ENCODE measurements at places on chromosomes 13 and 19.

- DNase-seq = peak; percentile 59
Measured at GRCh38 chr13:48165063-48165462, 67.9 kb upstream of the ITM2B start.

DNA sequence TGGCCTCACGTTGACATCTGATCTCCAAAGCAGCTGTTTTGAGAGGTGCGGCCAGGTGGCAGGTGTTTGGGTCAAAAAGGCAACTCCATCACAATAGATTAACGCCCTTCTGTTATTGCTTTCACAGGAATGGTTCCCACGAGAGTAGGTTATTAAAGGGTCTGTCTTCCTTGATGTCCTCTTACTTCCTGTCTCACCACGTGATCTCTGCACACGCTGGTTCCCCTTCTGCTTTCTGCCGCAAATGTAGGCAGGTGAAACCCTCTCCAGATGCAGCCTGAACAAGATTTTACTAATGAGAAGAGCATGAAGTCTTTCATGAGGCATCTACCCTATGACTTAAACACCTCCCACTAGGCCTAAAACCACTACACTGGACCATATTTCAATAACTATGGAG, 22.8 kb upstream of the ZNF564 start:
- DNase-seq = no peak

DNA sequence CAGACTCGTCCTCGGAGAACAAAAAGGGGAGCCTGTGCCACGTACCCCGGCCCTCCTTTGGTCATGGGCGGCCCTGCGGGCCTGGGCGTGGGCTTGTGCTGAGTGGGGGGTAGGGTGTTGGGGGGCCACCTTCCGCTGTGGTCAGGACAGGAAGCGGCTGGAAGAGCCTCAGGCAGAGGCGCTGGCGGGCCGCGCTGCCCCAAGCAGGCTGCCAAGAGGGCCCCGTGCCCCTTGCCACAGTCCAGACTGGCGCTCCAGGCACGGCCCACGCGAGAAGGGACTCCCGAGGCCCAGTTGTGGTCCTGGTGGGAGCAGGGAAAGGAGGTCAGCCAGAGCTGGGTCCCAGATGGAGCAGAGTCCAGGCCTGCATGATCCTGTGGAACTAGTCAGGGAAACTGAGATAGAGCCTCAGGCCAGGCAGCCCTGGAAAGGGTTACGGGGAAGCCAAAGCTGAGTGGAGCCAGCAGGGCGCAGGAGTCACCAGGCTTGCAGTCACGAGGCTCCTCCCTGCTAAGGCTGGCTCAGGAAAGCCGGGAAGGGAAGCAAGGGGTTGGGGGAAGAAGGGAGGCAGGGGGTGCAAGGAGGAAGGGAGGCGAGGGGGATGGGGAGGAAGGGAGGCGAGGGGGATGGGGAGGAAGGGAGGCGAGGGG, 135.0 kb downstream of the CRYL1 start:
- no peak for DNase-seq

DNA sequence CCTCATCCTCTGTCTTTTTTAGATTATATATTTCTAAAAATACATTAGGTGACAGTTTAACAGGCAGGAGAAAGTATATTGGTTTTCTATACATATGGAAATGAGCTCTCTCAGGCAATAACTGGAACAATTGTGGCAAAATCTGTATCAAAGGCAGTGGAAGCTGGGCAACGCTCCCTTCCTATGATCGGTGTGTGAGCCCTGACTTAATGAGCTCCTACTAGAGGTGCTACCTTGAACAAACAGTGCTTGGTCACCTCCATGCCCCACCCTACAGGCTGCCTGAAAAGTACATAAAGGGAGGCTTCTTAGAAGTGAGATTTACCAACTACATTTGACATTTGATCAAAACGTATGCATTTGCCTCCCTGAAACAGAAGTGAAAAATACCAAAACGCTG, 185.3 kb downstream of the EFNB2 start:
- no peak for DNase-seq

DNA sequence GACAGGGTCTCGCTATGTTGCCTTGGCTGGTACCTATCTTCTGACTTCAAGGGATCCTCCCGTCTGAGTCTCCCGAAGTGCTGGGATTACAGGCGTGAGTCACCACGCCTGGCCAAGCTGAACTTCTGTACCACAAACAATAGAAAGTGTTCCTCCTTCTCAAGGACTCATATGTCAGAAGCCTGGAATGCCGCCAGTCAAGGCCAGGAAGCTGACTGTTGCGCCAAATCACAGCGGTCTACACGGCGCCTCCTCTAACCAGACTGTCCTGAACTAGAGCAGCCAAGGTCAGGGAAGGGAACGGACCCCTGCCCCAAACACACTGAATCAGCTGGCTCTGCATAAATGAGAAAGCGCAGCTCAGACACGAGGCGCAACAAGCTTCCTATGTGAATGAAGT, 14.6 kb downstream of the RAB20 start:
- DNase-seq = peak; percentile 92

DNA sequence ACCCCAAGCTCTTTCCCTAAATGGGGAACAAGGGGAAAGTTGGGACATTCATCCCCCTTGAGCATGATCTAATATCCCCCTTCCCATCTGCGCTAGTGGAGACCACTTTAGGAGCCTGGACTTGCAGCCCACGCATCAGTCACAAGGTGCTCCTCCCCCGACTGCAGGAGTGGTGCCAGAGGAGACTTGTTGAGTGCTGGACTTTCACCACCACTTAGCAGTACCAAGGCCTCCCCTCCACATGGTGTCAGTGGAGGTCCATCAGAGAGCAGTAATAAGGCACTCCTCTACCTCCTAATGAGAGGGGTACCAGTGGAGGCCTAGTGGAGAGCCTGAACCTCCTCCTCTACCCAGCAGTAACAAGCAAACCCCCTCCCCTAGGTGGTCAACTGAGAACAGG, 22.5 kb downstream of the CAB39L start:
- DNase-seq = peak; percentile 8

GRCh38 chr13:110236831-110237261, 70.1 kb downstream of the COL4A1 start:
- no peak for DNase-seq

Measured in bronchial epithelial cell (primary cell).